ENCODE measurements at places on chromosomes 7 and 10. TPM values are rescaled to one million over a fixed set of nuclear protein-coding genes. Genes with fewer than 3 reads are reported as not detected.

Gene BMS1
- 26.3 TPM for total RNA-seq

GRCh38 chr7:16934722-16935340 is 53.0 kb upstream of the AGR3 start:
- peak; percentile 34 for DNase-seq

DNA sequence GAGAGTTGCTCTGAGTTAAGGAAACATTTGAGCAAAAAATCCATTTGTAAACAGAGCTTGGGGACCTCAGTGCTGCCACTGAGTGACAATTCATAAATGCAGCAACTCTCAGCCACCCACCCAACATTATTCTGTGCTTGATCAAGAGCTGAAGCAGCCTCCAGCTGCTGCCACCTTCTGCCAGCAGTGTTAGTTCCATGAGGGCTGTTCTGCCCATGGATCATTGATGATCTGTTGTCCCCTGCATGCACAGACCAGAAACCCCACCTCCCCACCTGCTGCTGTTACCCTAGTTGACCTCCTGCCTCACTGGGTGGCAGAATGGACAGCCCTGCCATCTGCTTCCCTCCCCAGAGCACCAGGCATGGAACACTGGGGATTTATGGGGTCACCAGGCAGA is 305.4 kb downstream of the KCNMA1 start:
- no peak for DNase-seq

GRCh38 chr10:105656856-105657255 is 1015.8 kb downstream of the SORCS3 start:
- no peak for DNase-seq

- DNase-seq, result no peak
These were observed 27.6 kb upstream of the PIK3AP1 start for GRCh38 chr10:96747734-96748550.
